ENCODE measurements at places on chromosomes 2 and 18.

DNA sequence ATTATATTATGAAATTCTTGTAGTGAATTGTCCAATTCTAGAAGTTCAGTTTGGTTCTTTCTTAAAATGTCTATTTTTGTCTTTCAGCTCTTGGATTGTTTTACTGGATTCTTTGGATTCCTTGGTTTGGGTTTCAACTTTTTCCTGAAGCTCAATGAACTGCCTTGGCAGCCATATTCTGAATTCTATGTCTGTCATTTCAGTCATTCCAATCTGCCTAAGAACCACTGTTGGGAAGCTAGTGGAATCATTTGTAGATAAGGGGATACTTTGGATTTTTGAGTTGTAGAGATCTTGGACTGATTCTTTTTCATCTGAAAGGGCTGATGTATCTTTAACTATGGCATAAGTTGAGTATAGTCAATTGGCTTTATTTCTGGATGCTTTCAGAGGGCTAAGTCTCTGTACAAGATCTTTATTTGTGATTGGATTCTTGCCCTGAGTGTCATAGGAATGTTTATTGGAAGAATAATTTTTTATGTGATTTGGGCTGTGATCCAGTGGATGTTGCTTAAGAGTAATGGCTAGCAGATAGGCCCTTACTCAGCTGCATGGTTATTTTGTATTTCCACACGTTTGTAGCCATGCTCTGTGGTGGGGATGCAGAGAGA, 42.3 kb downstream of the SERPINB7 start:
- no peak for DNase-seq

- DNase-seq = no peak
Measured at GRCh38 chr18:48931680-48932461, 18.9 kb downstream of the SMAD7 start.

GRCh38 chr2:9658972-9659371, 28.2 kb upstream of the YWHAQ start:
- DNase-seq = no peak

DNA sequence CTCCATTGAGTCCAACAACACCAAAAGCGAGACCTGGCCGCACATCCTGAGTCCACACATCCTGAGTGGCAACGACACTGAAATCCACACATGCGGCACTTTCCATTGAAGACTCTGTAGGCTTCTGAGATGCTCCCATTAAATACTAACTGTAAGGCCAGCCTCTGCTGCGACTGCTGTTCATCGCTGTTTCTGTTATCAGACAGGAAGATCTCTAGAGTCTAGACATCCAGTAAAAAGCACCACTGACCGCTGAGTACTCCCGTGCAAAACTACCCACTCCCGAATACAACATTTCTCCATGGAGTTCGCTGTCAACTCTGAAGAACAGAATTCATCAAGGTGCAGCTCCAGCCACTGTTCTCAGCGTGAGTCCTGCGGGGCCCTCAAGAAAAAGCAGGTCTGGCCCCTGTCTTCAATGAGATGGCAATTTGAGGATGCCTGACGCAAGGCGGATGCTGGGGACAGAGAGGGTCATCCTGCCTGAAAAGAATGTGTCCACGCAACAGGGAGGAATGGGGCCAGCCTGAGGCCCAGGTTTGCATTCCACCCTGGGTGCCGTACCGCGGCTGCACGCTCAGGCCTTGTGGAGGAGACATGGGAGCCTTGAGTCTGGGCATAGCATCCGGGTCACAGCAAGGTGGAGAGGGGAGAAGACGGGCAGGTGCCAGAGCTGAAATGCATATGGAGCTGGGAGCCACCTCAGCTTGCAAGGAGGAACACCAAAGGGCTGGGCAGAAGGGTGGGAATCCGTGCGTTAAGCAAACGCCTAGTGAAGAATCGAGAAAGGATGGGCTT, 61.9 kb downstream of the ZNF516 start:
- DNase-seq = no peak
